ENCODE measurements at places on chromosomes 12 and 14.

- ATAC-seq, result peak; percentile 89
These were observed 173.2 kb downstream of the SLC35F4 start for GRCh38 chr14:57692671-57693070.

DNA sequence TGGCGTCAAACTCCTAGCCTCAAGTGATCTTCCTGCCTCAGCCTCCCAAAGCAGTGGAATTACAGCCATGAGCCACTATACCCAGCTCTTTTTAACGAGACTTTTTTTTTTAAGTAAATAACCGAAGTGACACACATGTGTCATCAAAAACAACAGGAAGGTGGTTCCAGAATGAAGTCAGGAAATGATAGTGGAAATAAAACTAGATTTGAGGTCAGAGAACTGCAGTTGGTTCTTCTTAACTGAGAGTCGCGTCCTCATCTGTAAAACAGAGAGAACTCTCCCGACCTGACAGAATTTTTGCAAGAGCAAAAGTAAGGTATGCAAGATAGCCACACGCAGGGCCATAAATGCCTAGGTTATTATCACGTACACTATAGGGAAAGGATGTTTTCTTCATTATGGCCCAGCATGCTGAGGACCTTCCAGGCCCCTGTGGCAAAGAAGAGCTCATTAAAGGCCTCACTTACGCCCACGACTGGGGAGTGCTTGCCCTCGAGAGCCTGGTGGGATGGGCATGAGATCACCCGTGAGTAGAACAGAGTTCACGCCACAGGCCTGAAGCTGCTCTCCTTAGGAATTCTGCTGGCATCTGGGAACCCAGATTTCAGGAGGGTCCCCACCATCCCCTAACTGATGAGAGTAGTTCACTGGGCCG, 67.2 kb downstream of the SCARB1 start:
- ATAC-seq, result no peak

DNA sequence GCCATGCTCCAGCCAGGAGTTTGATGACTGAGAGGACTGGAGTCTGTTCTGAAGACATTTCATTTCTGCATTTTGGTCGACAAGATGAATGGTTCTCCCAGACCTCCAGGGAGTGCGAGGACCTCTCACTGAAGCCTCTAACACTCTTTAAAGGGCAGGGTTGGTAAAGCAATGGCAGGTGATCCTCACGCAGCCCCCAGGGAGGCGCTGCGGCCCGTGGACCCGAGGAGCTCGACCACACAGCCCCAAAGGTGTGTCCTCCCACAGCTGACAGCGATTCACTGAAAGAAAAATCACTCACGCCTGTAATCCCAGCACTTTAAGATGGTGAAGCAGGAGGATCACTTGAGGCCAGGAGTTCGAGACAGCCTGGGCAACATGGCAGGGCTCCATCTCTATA, 183.8 kb upstream of the SFSWAP start:
- no peak for ATAC-seq

GRCh38 chr14:75496755-75497154, 25.5 kb upstream of the BATF start:
- ATAC-seq, result no peak

- ATAC-seq, result peak; percentile 92
These were observed 75.4 kb downstream of the IFT81 start for GRCh38 chr12:110199339-110200123.

DNA sequence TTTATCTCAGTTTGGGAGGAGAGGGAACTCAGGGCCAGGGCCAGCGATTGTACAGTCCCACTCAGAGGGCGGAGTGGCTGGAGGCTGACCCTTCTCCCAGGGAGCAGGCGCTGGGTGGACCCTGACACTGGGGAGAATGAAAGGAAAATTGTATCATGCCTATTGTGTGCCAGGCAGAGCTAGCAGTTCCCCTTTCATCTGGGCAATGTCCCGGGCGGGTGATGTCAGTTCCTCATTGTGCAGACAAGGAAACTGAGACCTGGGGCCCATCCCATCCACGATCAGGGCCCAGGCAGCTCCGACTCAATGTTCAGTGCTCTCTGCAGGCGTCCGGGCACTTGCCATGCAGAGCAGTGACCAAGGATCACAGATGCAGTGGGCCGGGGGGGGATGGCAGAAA, 101.9 kb upstream of the RTL1 start:
- no peak for ATAC-seq

DNA sequence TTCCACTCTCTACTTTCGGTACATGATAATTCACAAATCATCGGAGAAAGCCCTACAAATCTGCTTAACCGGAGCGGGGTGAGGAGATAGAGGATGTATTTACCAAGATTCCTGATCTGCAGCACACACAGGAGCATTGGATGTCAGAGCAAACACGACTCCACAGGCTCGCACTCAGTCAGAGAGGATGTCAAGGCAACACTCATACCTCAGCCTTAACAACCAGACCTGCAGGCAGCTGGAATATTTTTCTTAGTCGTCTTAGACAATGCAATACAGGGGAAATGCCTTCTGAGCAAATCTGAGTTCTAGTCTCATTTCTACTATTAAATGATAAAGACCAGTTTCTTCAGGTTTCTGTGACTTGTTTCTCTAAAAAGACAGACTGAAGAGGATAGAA, 159.3 kb upstream of the CPNE8 start:
- no peak for ATAC-seq

- ATAC-seq, result peak; percentile 7
These were observed 396 bp downstream of the NDUFA9 start for GRCh38 chr12:4649358-4649661.

GRCh38 chr12:6899837-6900519, 4.6 kb upstream of the LRRC23 start:
- ATAC-seq, result no peak

DNA sequence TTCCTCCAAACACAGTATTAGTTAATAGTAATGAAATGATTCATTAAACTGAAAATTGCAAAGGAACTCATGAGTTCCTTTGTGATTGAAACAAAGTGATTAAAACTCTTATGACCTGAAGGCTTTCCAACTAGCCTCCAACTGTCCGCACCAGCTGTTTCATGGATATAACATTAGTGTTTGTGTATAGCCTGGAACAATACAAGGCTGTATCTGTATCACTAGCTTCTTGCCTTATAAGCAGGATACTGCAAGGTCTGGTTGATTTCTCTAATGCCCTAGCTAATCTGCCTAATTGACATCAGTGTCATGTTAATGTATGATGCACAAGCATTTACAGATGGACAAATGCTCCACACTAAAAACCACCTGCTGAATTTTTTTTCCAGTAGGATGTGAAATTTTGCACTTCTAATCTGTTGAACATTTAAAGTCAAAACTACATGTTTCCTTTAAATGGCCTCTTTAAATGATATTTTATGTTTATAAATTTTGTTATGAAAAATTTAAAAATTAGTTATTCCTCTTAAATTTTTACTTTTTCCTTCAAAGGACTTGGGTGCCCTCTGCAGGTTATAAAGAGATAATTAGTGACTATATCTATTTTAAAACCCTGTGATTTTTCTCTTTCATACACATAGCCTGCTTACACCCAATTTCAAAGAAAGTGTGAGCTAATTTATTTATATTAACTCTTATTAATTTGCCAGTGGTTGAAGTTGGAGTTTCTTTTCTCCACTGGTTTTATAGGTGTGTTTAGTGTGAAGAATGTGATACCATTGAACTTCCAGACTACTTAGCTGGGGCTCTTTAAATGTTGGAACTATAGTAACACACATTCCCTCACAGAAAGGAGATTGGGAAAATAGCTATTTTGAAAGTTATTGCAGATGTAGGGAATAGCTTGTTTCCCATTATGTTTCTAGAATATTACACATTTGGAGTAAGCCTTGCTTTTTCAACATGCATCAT, 25.4 kb downstream of the AP5M1 start:
- peak; percentile 59 for ATAC-seq

- ATAC-seq, result peak; percentile 77
These were observed 228.1 kb downstream of the CHST11 start for GRCh38 chr12:104684884-104685283.

- no peak for ATAC-seq
These were observed 2.0 kb upstream of the SOS2 start for GRCh38 chr14:50233166-50233950.

GRCh38 chr12:122830517-122831214, 4.6 kb upstream of the HIP1R start:
- no peak for ATAC-seq

GRCh38 chr14:38129192-38129591, 78.5 kb upstream of the SSTR1 start:
- ATAC-seq, result no peak

DNA sequence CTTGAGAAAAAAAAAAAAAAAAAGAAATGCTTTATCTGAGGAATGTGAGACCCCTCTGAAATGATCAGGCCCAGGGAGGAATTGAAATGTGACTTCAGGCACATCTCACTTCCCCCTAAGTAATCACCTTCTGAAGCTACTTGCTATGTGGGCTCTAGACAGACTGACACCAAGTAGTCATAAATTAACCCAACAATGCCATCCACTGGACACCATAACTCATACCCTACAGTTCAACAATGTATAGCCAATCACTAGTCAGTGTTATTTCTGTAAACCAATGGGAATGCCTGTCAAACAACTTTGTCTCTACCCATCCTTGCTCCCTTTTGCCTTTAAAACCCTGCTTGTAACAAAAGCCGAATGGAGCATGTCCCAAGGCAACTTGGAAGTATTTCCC, 182.7 kb upstream of the TMPO start:
- ATAC-seq, result no peak

- no peak for ATAC-seq
These were observed 99.2 kb downstream of the PRICKLE1 start for GRCh38 chr12:42490261-42490842.

DNA sequence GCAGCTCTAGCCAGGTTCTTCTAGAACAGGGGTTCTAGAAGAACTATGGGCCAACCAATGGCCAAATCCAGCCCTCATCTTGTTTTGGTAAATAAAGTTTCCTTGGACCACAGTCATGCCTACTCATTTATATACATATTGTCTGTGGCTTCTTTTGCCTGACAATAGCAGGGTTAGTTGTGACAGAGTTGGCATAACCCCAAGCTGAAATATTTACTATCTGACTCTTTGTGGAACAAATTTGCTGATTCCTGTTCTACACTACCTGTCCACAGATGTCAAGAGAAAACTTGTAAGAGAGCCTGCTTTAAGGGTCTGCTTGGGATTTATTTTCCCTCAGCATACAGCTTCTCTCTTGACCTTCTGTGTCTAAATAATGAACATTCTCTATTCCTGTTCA, 289.0 kb downstream of the KSR2 start:
- peak; percentile 51 for ATAC-seq

DNA sequence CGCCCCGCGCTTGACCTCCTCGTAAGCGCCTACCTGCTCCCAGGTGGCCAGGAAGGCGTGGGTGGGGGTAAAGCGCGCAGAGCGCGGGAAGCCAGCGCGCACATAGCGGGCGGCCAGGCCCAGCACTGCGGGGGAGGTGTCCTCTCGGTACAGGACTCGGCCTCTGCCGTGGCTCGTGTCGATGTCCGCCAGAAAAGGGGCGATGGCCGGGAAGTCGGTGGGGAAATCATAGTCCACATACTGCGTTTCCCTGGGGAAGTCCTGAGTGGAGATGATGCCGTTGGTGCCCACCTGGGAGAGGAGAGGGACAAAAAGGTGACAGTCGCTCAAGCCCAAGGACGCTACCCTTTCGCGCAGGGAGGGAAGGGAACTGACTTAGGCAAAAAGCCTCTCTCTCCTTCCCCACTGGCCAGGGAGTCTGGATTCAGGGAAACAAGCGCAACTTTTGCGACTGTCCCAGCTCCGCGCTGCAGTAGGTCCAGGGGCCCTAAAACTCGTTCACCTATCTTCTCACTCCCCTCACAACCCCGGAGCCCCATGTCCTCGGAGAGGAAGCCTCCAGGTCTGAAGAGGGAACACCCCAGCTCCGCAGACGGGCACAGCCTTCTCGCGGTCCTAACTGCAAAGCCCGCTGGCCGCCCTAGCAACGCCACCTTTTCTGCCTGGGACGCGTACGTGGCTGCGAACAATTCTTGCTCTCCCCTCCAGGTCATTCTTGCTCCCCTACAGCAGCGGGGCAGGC, 815 bp downstream of the NID2 start:
- ATAC-seq, result peak; percentile 69

- peak; percentile 90 for ATAC-seq
These were observed 71.7 kb downstream of the TRAF3 start for GRCh38 chr14:102848830-102849525.

- ATAC-seq, result no peak
These were observed 630.5 kb upstream of the USP15 start for GRCh38 chr12:61629702-61630101.

- no peak for ATAC-seq
These were observed 358.1 kb downstream of the ADGRD1 start for GRCh38 chr12:131311764-131312163.

DNA sequence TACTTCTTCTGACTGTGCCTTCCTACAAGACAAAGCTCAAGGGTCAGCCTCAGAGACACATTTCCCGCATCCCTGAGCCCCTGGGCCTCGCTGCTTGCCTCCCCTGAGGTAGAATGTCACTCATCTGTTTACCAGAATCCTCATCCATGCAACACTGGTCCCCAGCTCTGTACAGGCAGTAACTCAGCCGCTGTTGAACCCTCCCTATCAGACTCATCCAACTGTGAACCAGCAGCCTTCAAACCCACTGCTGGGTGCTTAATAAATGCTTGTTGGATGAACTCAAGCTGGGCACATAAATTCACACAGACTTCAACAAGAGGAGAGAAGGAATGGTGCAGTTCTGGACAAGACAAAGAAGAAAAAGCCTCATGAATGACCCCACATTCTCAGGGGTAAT, 6.1 kb downstream of the NT5DC3 start:
- no peak for ATAC-seq

GRCh38 chr14:51576117-51576430, 75.6 kb upstream of the FRMD6 start:
- no peak for ATAC-seq

- ATAC-seq, result no peak
These were observed 105.7 kb upstream of the C14orf180 start for GRCh38 chr14:104473649-104474494.

DNA sequence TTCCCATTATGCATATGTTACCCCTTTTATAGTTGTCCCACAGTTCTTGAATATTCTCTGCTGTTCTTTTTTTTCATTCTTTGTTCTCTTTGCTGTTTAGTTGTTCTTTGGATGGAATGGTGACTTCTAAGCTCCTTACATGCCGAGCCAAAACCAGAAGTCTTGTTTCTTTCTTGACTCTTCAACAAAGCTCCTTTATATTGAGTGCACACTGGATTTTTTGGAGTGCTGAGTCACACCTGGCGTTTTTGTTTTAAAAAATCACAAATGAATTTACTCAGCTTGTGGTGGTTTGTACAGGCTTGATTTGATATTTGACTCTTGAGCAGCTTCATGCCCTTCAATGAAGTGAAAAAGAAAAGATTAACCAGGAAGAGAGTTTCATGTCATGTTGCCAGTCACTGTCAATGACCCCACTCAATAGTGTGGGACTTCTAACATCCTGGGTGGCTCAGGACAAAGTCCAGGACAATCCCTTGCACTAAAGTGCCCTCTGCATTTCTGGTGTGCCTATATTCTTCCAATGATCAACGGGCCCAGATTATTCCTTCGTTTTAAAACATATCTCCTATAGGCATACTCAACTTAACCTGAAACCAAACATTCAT, 112.4 kb upstream of the SLC38A4 start:
- no peak for ATAC-seq

GRCh38 chr12:3896801-3897351, 23.7 kb upstream of the PARP11 start:
- ATAC-seq, result no peak

GRCh38 chr12:65895759-65896656, 71.7 kb downstream of the HMGA2 start:
- ATAC-seq, result no peak

All from SK-N-SH treated with all-trans-retinoic acid at 6 μM for 48 hours (cell line).